ENCODE measurements at places on chromosomes 5 and 9.

- H3K4me1 ChIP-seq = peaks cover 69% of the 10 kb centered on the region
- H3K27ac ChIP-seq = peak overlapping the region; percentile 99
- H3K36me3 ChIP-seq = peaks cover 80% of the 10 kb centered on the region
- H3K4me3 ChIP-seq = peak overlapping the region; percentile 98
Measured at GRCh38 chr5:132486318-132487094, 4.1 kb downstream of the IRF1 start.

GRCh38 chr9:15834541-15834940, 281.7 kb downstream of the CCDC171 start:
- no peaks in the 10 kb centered on the region for H3K4me1 ChIP-seq
- no peak for DNase-seq
- no peaks in the 10 kb centered on the region for H3K27me3 ChIP-seq
- H3K27ac ChIP-seq = no peak overlapping the region

GRCh38 chr9:13807118-13807517, 506.8 kb downstream of the NFIB start:
- DNase-seq = no peak
- H3K36me3 ChIP-seq = no peaks in the 10 kb centered on the region
- no peak overlapping the region for H3K27ac ChIP-seq
- no peak overlapping the region for H3K4me3 ChIP-seq

- H3K27ac ChIP-seq = no peak overlapping the region
- DNase-seq = no peak
- peaks cover 36% of the 10 kb centered on the region for H3K4me1 ChIP-seq
- H3K36me3 ChIP-seq = peaks cover 11% of the 10 kb centered on the region
- H3K27me3 ChIP-seq = no peaks in the 10 kb centered on the region
Measured at GRCh38 chr5:132949136-132949535, 14.3 kb downstream of the AFF4 start.

DNA sequence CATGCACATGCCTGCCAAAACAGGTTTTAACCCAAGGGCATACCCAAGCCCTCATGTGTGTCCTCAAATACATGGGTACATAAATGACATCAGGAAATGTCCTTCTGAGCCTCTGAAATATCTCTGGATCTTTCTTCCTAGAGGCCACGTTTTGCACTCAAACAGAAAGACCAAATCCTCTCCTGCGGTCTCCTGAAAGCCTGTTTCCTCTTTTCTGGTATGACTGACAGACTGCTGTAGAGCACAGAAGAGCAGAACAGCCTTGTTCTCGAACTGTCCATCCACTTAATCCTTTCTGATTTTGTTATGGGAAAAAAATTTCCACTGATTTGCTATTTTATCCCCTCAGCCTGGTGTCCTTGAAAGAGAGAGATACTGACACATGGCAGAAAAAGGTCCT, 107.2 kb downstream of the ASTN2 start:
- DNase-seq = no peak
- no peaks in the 10 kb centered on the region for H3K27me3 ChIP-seq
- no peaks in the 10 kb centered on the region for H3K36me3 ChIP-seq
- H3K4me3 ChIP-seq = no peak overlapping the region
- H3K4me1 ChIP-seq = no peaks in the 10 kb centered on the region
- no peak overlapping the region for H3K27ac ChIP-seq

DNA sequence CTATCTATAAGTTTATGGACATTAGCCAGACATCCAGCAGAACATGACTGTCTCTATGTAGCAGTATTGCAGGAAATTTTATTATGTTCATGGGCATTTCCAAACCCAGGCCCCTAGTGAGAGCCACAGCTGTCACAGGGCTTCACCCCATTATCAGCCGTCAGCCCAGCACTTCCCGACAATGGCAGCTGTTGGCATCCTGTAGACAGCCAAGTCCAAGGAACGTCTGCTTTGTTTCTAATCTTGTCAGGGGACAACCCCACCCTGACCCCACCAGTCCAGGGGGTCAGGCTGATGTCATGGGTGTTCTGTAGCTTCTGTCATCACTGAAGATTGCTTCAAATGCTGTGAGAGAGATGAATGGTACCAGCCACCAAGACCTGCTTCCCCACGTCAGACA, 565.3 kb upstream of the BRINP1 start:
- DNase-seq = no peak
- no peaks in the 10 kb centered on the region for H3K36me3 ChIP-seq
- H3K4me1 ChIP-seq = no peaks in the 10 kb centered on the region
- H3K4me3 ChIP-seq = no peak overlapping the region
- H3K27me3 ChIP-seq = no peaks in the 10 kb centered on the region
- no peak overlapping the region for H3K27ac ChIP-seq

DNA sequence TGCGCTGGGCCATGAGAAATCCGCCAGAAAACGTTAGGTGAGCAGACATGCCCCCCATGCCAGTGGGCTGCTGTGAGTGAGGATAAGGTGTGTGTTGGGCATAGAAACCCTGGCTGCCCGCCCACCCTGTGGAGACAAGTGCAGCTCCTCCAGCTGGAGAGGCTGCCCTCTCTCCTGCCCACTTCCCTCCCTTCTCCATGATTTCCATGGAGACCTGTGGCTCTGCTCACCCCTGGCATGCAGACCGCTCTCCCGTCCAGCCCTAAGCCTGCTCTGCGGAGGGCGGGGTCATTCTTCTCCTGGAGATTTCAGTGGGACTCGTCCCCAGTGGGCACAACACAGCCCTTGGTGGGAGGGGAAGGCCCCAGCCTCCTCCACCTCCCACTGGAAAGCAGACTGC, 133.0 kb upstream of the FAM120A start:
- peaks cover 8% of the 10 kb centered on the region for H3K4me1 ChIP-seq
- no peaks in the 10 kb centered on the region for H3K36me3 ChIP-seq
- no peak for DNase-seq
- peaks cover 25% of the 10 kb centered on the region for H3K27me3 ChIP-seq

DNA sequence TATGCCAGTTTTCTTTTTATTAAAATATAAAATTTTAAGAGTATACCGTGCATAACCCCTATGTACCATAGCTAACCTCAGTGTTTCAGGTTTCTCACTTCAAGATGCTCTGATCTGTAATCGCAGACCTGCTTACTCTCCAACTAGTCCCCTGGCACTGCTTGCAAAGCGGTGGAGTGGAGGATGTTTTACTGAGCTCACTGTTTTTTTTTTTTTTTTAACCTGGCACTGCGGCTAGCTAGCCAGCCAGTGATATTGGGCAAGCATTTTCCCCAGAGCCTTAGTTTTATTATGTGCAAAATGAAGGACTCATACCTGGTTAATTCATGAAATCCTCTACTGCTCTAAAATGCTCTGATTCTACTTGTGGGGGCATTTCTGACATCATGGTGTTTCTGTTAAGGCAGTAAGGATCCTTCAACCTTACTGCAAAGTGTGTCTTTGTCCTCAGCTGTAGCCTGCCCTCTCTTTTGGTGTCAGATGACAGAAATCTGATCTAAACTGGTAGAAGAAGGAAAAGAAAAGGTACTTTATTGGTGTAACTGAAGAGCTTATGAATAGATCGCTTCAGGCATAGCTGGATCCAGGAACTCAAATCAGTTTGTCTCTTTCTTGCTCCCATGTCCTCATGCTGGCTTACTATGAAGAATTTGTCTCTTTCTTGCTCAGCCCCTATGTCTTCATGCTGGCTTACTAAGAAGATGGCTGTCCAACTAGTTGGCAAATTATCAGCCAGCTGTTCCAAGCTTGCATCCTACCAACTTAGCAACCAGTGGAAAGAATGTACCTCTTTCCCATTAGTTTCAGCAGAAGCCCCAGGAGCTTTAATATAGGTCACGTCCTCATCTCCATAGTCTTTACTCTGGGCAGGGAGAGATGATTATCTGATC, 59.8 kb downstream of the DOCK2 start:
- DNase-seq = no peak
- H3K27ac ChIP-seq = no peak overlapping the region
- H3K36me3 ChIP-seq = peaks cover 97% of the 10 kb centered on the region
- H3K4me1 ChIP-seq = no peaks in the 10 kb centered on the region
- H3K27me3 ChIP-seq = no peaks in the 10 kb centered on the region
- no peak overlapping the region for H3K4me3 ChIP-seq

DNA sequence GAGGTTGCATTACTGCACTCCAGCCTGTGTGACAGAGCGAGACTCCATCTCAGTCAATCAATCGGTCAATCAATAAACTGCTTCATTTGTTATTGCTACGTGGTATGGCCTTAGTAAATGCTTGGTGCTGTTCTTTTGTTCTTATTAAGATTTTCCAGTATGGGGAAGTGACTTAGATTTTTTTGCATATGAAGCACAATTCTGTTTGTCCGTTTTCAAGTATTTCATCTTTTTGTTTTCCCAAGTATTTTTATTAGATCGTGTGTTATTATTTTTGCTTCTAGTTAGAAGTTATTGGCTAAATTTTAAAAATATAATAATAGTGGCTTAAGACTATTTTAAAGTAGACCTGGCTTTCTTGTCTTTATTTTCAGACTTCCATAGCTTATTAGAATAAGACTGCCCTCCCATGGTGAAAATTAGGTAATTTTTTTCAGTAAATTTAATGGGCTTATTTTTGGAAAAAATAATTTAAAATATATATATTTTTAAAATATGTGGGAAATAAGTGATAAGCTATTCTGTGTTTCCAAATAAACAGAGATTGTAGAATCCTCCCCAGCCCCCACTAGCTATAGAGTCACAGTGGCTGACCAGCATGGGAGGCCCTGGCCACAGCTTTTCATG, 14.7 kb upstream of the OMD start:
- H3K4me3 ChIP-seq = no peak overlapping the region
- no peaks in the 10 kb centered on the region for H3K27me3 ChIP-seq
- H3K4me1 ChIP-seq = no peaks in the 10 kb centered on the region
- H3K36me3 ChIP-seq = no peaks in the 10 kb centered on the region

DNA sequence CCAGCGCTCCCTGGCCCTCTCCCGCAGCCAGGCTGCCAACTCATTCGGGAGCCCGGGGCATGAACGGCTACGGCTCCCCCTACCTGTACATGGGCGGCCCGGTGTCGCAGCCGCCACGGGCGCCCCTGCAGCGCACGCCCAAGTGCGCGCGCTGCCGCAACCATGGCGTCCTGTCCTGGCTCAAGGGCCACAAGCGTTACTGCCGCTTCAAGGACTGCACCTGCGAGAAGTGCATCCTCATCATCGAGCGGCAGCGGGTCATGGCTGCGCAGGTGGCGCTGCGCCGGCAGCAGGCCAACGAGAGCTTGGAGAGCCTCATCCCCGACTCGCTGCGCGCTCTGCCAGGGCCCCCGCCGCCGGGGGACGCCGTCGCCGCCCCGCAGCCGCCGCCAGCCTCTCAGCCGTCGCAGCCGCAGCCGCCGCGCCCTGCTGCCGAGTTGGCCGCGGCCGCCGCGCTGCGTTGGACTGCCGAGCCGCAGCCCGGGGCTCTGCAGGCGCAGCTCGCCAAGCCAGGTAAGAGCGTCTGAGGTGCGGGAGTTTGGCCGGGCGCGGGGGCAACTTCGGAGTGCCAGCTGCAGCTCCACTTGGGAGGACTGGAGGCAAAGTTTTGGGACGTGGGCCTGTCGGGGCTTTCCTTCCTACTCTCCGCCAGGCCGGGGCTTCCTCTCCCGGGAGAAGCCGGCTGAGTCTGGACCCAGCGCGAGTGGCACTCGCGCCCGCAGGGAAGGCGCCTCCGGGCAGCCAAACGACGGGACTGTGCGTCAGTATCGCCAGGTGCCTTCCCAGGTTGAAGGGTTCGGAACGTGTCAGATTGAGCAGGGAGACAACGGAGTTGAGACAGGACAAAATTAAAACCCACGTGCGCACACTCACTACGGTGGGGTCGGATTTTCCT, 735 bp downstream of the DMRT3 start:
- H3K36me3 ChIP-seq = no peaks in the 10 kb centered on the region
- no peak overlapping the region for H3K27ac ChIP-seq
- H3K27me3 ChIP-seq = peaks cover 74% of the 10 kb centered on the region
- H3K4me3 ChIP-seq = no peak overlapping the region

DNA sequence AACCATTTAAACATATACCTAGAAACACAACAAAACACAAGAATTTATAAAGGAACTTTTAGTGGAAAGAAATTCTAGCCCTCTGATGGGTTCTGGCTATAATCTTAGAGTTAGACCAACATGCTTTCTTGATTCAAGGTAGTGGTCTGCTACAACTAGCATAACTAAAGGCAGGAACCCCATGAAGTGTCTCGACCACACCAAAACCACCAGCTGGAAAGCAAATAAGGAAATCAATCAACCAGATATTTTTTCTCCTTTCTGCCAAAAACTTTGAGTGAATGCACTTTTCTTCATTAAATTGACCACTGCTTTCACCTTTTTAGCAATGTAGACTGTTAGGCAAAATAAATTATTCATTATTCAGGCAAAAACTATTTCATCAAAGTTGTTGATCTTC, 346.4 kb downstream of the EBF1 start:
- no peaks in the 10 kb centered on the region for H3K4me1 ChIP-seq
- no peaks in the 10 kb centered on the region for H3K27me3 ChIP-seq
- no peaks in the 10 kb centered on the region for H3K36me3 ChIP-seq
- H3K4me3 ChIP-seq = no peak overlapping the region
- no peak overlapping the region for H3K27ac ChIP-seq
- no peak for DNase-seq

- H3K27me3 ChIP-seq = no peaks in the 10 kb centered on the region
- H3K4me1 ChIP-seq = no peaks in the 10 kb centered on the region
- H3K36me3 ChIP-seq = no peaks in the 10 kb centered on the region
- H3K4me3 ChIP-seq = no peak overlapping the region
- no peak for DNase-seq
- H3K27ac ChIP-seq = no peak overlapping the region
Measured at GRCh38 chr9:109414125-109414785, 83.9 kb downstream of the PTPN3 start.

DNA sequence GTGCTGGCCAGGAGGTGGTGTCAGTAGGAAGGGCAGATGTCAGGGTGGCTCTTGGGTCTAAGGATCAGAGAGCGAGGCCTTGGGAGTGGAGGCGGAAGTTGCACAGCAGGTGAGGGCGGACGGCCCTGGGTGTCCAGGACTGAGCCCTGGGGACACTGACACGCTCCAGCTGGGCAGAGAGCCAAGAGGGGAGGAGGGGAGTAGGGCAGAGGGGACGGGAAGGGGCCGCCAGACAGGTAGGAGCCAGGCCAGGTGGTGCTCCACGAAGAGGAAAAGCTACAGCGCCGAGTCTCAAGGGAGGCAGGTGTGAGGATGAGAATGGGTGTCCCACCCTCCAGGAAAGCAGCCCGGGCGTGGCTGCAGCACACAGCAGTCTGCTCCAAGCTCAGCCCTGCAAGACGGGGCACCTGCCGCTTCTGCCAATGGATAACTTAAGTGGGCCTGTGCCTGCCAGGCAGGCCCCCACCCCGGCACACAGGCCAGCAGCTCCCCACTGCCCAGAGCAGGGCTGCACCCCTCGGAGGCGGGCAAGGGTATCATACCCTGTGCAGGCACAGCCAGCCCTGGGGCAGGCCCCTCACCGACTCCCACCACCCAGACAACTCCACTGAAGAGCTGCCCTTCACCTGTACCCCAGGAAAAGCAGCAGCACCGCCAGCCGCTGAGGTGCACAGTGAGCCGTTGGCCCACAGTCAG, 4.9 kb downstream of the TPRN start:
- H3K4me1 ChIP-seq = peaks cover 17% of the 10 kb centered on the region
- no peaks in the 10 kb centered on the region for H3K27me3 ChIP-seq
- no peak for DNase-seq
- no peak overlapping the region for H3K27ac ChIP-seq

- H3K27me3 ChIP-seq = peaks cover 2% of the 10 kb centered on the region
- no peaks in the 10 kb centered on the region for H3K4me1 ChIP-seq
- H3K36me3 ChIP-seq = no peaks in the 10 kb centered on the region
- no peak overlapping the region for H3K27ac ChIP-seq
- H3K4me3 ChIP-seq = no peak overlapping the region
Measured at GRCh38 chr9:115637661-115638060, 515.9 kb upstream of the PAPPA start.
